NCI-H524 treated with DMSO at 0.1 percent for 48 hours (cell line): ENCODE measurements at places on chromosomes 6 and 20.

GRCh38 chr6:8589941-8590729 lies 154.8 kb upstream of the SLC35B3 start:
- no peak for DNase-seq

- no peak for DNase-seq
Observed at GRCh38 chr6:110255211-110255750, 75.1 kb downstream of the CDC40 start.

DNA sequence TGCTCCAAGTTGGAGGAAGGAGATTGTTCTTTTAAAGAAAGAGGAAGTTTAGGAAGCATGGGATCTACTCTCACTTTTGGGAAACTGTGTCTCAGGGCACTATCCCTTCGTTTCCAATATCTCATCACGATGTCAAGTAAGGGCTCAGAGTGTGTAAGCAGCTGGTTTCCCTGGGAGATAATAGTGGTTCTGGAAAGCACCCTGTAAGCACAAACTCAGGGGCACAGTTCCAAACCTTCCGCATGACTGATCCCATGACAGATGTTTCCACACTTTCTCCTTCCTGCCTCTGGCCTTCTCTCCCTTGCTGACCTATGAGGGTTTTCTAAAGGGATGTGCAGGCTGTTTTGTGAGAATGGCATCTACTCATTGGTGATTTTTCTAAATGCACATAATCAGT lies 33.9 kb downstream of the ADTRP start:
- no peak for DNase-seq

DNA sequence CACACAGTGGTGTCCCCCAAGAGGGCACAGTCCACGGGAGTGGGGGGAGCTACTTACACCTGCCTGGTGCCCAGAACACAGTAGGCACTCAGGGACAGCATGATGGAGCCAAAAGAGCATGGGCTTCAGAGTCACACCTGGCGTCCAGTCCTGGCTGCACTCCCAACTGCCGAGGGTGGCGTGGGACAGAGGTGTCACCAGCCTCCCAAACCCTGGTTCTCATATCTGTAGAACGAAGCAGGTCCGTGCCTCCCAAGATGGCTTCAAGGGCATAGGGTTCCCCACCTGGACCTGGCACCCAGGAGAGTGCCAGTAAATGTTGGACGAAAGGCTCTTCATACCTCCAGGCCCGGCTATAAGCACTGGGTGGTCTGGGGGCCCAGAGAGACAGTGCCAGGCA lies 8.9 kb downstream of the HRH3 start:
- DNase-seq, result no peak

GRCh38 chr6:170236131-170236836 lies 54.6 kb downstream of the DLL1 start:
- no peak for DNase-seq

DNA sequence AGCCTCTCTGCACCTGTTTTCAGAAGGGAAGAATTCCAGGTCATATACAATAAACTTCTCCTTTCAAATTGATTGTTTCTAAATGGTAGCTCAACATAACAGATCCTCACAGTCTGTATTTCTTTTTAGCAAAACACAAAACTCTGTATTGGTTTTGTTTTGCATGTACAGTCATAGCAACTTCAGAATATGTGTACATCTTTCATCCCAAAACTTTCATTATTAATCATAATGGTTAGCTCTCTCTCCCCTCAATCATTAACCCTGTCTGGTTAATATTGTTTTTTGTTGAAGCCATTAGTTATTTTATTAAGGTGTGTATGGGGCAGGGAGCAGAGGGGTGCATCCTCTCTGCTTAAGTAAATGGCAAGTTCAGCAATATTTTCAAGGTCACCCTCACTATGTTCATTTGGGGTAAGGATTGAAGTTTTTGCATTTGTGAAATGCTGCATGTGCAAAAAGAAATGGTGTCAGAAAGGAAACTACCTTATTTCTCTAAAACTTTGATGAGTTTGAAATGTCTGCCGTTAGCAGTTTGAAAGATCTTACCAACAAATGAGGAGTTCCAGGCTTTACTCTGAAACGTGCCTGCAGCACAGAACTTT lies 136.8 kb upstream of the BTBD3 start:
- no peak for DNase-seq

DNA sequence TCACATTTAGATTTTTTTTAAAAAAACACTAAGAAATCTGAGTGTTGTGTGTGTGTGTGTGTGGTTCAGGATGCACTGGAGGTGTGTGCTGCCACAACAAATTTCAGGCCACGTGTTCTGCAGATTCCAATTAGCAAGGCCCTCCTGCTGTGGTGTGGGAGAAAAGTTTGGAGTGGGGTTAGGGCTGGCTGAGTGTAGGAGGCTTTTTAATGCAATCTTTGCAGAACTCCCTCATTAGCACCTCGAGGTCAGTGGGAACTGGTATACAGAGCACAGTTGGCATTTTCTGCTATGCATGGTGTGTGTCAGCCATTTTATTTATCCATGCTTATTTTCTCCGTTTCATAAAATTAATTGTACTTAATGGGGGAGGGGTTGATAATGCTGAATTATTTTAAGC lies 187.6 kb downstream of the SOX4 start:
- peak; percentile 13 for DNase-seq

GRCh38 chr6:123668965-123669591 lies 32.3 kb upstream of the TRDN start:
- no peak for DNase-seq

DNA sequence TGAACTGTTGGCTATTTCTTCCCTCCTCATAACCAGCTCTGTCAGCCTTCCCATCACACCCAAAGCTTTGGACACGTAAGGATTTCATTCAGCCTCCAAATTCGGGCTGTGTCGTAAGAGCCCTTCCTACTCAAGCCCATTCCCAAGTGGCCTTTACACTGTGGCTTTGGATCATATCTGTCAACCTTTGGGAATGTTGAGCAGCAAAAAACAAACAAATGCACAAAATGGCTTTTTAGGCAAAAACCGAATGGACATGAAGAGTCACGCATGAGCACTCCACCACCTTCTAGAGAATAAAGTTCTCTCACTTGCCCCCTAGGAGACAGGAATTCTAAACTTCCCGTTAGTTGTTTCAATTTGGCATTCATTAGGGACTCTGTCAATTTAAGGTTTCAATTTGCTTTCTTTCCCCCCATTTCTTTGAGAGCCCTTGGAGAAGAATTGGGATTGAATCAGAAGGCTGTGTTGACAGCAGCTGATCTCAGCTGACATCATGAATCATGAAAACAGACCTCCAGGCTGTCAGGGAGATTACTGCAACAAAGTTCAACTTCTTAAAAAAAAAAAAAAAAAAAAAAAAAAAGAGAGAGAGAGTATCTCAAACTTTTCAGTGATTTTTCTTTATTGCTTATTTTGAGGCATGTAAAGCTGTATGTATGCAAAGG lies 110.3 kb downstream of the BCAS1 start:
- no peak for DNase-seq

- DNase-seq, result no peak
Observed at GRCh38 chr6:30100585-30101443, 12.1 kb downstream of the TRIM31 start.

DNA sequence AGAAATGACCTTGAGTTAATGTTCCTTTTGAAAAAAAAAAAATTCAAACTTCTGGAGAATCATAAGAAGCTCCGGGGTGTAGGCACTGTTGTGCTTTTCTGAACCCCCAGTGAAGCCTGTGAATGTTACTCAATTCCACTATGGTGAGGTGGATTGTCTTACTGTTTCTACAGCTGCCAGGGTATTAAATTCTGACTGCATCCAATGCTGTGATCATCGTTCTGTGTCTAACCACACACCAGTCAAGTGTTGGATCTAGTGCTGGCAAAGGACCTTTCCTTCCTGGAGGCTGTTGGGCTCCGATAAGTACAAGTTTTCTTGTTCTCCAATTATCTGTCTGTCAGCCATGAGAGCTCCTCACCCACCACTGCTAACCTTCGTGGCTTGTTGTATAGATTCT lies 162.0 kb upstream of the EPHA7 start:
- DNase-seq, result peak; percentile 79

GRCh38 chr6:2611092-2611491 lies 139.6 kb downstream of the MYLK4 start:
- no peak for DNase-seq

- peak; percentile 9 for DNase-seq
Observed at GRCh38 chr6:138590796-138591709, 91.8 kb upstream of the NHSL1 start.

GRCh38 chr20:57620274-57620990 lies at the start of gene ZBP1:
Gene ZBP1 (minus strand): TSS chr20:57620426. CDS start chr20:57620295, 131 bp downstream.
- DNase-seq, result no peak

DNA sequence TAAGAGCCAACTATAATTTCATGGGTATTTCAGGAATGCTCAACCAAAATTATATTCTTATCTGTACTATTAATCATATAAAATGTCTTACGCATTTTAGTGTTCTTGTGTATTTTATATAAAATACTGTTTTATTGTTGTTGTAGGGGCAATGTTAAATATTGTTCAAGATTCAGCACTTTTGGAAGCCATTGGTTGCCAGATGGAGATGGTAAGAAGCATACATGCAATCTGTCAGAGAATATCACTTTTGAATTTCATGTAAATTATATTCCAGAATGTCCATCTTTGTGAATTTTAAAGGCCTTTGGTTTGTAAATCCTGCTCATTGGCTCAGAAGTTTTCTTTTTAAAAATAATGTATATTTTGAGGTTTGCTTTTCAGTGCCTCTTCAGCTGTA lies 50.0 kb upstream of the ADIG start:
- DNase-seq, result no peak

GRCh38 chr6:133584823-133585222 lies 304.1 kb upstream of the TCF21 start:
- no peak for DNase-seq

DNA sequence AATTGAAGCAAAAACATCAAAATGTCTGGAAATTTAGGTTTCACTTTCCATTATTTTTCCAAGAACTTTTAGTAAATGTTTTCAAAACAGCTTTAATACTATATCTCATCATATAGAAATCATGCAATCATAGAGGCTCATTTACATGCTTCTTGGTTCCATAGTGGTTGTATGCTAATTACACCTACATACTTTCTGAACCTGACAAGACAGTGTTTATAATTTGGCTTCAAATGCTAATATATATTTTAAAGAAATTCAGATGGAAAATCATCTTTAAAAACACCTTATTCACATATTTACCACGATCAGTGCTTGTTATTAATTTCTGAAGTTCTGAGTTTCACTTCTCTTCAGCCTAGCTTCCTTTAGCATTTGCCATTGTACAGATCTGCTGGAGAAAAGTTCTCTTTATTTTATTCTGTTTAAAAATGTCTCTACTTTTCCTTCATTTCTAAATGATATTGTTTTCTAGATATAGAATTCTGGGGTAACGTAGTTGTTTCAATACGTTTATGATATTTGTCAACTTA lies 89.9 kb downstream of the PLCB1 start:
- no peak for DNase-seq

DNA sequence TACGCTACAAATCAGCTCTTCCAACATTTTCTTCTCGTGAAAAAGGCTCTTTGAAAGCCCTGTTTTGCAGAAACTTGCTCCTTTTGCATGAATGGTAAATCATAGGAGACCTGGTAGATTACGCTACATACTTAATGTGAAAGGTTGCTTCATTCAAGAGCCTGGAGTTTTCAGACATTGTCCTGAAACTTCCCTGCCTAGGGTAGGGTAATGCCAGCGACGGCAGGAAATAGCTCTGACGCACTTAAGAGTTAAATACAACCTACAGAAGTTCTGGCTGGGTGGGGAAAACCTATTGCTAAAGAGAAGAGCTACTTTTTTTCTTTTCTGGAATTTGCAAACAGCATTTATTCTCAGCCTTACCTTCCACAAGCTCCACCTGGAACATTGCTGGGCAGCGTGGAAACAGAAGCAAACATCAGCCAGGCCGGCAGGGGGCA lies 144.5 kb downstream of the LPA start:
- no peak for DNase-seq

DNA sequence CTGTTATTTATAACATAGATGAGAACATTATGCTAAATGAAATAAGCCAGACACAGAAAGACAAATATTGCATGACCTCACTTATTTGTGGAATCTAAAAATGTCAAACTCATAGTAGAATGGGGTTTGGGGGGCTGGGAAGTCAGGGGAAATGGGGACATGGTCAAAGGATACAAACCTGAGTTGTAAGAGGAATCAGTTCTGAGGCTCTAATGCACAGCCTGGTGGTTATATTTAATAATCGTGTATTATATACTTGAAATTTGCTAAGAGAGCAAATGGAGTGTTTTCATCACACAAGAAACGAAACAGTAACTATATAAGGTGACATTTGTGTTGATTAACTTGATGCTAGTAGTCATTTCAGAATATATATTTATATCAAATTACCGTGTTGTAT lies 40.8 kb upstream of the GFOD1 start:
- no peak for DNase-seq

DNA sequence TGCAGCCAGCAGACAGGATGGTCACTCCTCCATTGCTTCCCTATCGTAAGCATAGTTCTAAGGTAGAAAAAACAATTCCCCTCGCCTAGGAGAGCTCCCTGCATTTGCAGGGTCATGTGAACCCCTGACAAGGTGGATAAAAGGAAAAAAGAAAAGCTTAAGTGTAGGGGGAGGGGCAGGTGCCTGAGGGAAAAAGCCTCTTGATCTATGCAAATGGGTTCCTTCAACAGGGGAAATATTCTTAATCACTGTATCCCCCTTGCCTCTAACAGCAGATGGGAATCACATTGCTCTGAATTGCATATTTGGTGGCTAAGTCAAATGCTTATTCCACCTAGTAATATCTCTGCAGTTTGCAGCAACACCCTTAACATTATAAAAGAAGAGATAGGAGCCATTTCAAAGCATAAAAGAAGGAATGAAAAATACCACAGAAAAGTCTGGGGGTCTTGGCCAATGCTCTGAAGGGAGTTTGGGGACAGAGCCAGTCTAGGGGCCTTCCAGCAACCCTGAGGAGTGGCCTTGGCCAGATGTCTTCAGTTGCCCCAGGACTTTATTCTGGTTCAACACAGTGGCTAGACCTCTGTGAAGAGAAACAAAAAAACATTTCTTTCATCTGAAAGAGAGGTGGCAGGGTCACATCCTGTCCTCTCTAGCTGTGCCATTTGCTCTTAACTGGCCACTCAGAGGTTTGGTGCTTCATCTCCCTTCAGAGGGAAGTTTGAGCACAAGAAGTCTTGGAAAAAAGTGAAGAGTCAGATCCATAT lies 660.4 kb upstream of the GJE1 start:
- DNase-seq, result no peak

GRCh38 chr6:24245275-24245674 lies 112.6 kb downstream of the DCDC2 start:
- no peak for DNase-seq

GRCh38 chr20:62732842-62733525 lies 24.3 kb downstream of the NTSR1 start:
- DNase-seq, result no peak

GRCh38 chr6:6927521-6928361 lies 180.0 kb upstream of the RREB1 start:
- DNase-seq, result peak; percentile 30

- no peak for DNase-seq
Observed at GRCh38 chr20:10105046-10105445, 70.3 kb downstream of the ANKEF1 start.

- no peak for DNase-seq
Observed at GRCh38 chr20:34951652-34952051, 4.0 kb downstream of the GSS start.

DNA sequence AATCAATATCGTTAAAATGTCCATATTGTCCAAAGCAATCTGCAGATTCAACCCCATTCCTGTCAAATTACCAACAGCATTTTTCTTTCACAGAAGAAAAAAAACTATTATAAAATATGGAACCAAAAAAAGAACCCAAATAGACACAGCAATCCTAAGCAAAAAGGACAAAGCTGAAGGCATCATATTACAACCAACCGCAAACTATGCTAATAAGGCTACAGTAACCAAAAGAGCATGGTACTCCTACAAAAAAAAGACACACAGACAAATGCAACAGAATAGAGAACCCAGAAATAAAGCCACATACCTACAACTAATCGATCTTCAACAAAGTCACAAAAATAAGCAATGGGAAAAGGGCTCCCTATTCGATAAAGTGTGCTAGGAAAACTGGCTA lies 49.2 kb downstream of the RNGTT start:
- DNase-seq, result no peak
